Mesenchymal stem cell (in vitro differentiated cells and primary cell): ENCODE measurements at places on chromosomes 11 and 22.
A peak's percentile ranks its signal among the peaks of the same experiment; 100 is the strongest.

GRCh38 chr11:128042290-128042751 is 545.0 kb downstream of the ETS1 start:
- no peaks in the 10 kb centered on the region for H3K36me3 ChIP-seq
- peak overlapping the region; percentile 42 for H3K27ac ChIP-seq
- H3K27me3 ChIP-seq: peaks cover 2% of the 10 kb centered on the region
- H3K4me3 ChIP-seq: no peak overlapping the region

DNA sequence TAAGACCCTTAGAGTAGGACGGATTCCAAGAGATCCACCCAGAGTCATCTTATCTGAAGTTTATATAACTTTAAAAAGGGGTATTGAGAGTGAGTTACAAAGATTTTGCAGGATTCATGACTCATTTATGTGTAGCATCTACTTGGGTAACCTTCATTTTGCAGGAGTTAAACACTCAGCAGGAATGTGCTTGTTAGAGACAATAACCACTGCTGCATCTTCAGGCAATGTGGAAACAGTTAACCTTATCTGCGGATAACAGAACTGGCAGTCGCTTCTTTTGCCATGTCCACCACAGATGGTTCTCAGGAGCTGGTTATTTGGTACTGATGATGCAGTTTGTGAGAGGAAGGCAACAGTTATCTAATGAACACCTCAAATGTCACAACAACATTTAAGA is 417.9 kb upstream of the DDI1 start:
- no peaks in the 10 kb centered on the region for H3K36me3 ChIP-seq
- no peaks in the 10 kb centered on the region for H3K4me1 ChIP-seq
- no peak overlapping the region for H3K27ac ChIP-seq

GRCh38 chr11:97072420-97072819 is 682.6 kb downstream of the JRKL start:
- no peaks in the 10 kb centered on the region for H3K4me1 ChIP-seq
- no peak overlapping the region for H3K4me3 ChIP-seq
- no peak for DNase-seq
- no peaks in the 10 kb centered on the region for H3K27me3 ChIP-seq

DNA sequence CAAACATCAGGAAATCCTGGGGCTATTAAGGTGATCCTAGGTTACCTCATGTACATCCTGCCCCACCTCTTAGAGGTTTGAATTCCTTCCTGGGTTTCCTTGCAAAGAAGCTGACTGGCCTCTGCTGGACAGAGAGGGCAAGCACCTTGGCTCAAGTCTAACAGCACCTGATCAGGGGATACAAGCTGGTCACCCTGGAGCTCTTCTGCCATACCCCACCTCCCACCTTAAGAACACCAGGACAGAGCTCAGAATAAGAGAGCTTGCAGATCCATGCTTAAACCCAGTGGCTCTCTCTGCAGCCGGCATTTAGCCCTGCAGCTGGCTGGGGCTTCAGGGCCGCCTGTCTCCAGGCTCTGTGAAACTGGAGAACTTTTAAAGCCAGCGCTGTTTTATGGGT is 386.6 kb upstream of the NARS2 start:
- peaks cover 11% of the 10 kb centered on the region for H3K4me1 ChIP-seq
- H3K27me3 ChIP-seq: no peaks in the 10 kb centered on the region
- peak; percentile 37 for DNase-seq
- no peak overlapping the region for H3K27ac ChIP-seq
- no peak overlapping the region for H3K4me3 ChIP-seq
- H3K36me3 ChIP-seq: no peaks in the 10 kb centered on the region

- DNase-seq: no peak
- no peak overlapping the region for H3K27ac ChIP-seq
- H3K36me3 ChIP-seq: peaks cover 5% of the 10 kb centered on the region
- H3K4me1 ChIP-seq: peaks cover 21% of the 10 kb centered on the region
- no peak overlapping the region for H3K4me3 ChIP-seq
These were observed 15.1 kb downstream of the PLEKHA7 start for GRCh38 chr11:16999116-16999515.

- DNase-seq: peak; percentile 79
- peak within 1 kb of the TSS; percentile 91 for H3K27ac ChIP-seq
- peaks cover 28% of the 10 kb centered on the region for H3K4me1 ChIP-seq
- peak within 1 kb of the TSS; percentile 85 for H3K4me3 ChIP-seq
These were observed at the start of gene MTFP1 for GRCh38 chr22:30425616-30426387. Gene MTFP1 (plus strand): TSS chr22:30425768. CDS start chr22:30425880, 112 bp downstream.

- no peaks in the 10 kb centered on the region for H3K36me3 ChIP-seq
- H3K27ac ChIP-seq: no peak overlapping the region
- peaks cover 19% of the 10 kb centered on the region for H3K4me1 ChIP-seq
- H3K4me3 ChIP-seq: no peak overlapping the region
- peak; percentile 8 for DNase-seq
These were observed 1.8 kb upstream of the SLC15A3 start for GRCh38 chr11:60953781-60954180.
